G401 (cell line): ENCODE measurements at places on chromosomes 1 and 21. TPM values are rescaled to one million over a fixed set of nuclear protein-coding genes. Genes with fewer than 3 reads are reported as not detected.

- DNase-seq = no peak
These were observed 145.4 kb downstream of the GRIK3 start for GRCh38 chr1:36888811-36889477.

The DDAH1 gene
- total RNA-seq = 38.1 and 47.8 TPM in 2 replicates

DNA sequence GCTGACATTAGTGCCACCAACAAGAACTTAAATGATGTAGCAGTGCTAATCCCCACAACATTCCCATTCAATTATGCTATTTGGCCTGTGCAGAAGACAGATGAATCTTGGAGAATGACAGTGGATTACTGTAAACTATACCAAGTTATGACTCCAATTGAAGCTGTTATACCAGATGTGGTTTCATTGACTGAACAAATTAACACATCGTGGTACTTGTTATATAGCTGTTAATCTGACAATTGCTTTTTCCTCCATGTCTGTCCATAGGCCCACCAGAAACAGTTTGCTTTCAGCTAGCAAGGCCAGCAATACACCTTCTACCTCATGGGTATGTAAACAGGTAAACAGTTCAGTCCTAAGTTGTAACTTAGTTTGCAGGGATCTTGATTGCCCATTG, 101.1 kb downstream of the S1PR1 start:
- no peak for DNase-seq

- peak; percentile 28 for DNase-seq
These were observed 224.8 kb downstream of the NTNG1 start for GRCh38 chr1:107365527-107366240.

DNA sequence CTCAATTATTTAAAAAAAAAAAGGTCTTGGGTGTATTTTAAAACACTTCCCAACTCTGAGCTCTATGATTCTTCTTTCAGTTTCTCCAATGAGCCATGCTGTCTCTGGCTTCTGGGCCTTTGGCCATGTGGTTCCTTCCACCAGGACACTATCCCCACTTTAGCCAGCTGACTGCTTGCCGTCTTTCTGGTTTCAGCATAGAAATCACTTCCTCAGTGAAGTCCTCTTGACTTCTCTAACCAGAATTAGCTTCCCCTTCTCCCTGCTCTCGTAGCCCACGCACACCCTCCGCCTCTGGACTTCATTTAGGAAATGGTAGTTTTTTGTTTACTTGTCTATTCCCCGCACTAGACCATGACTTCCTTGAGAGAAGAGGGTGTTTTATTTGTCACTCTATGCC, 1.1 kb upstream of the DIO1 start:
- DNase-seq = peak; percentile 14

- no peak for DNase-seq
These were observed 35.8 kb downstream of the ATF6 start for GRCh38 chr1:161801955-161802354.

GRCh38 chr1:89633800-89634625, 1.1 kb downstream of the LRRC8C start:
- DNase-seq = peak; percentile 24

GRCh38 chr1:176791906-176792305, 328.9 kb downstream of the PAPPA2 start:
- no peak for DNase-seq

The LEFTY1 gene
- not detected in 2 replicates for total RNA-seq

The TRPM2 gene
- 0.12 TPM in 1 of 2 replicates, not detected in the other for total RNA-seq

- DNase-seq = no peak
These were observed 154.5 kb upstream of the PKN2 start for GRCh38 chr1:88529581-88529980.

DNA sequence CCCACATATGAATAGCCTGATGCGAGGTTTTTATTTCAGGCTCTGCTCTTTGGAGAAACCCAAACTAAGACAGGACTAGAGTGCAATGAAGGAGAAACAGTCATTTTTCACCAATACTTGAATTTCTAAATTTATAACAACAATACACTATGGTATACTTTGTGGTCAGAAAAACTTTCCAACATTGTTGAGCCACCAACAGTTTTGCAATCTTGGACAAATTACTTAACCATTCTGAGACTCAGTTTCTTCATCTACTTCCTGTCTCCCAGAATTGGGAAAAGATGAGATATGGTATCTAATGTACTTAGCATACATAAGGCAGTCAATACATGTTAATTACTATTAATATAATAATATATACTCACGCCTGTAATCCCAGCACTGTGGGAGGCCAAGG, 519.8 kb upstream of the PLXNA2 start:
- DNase-seq = no peak

- no peak for DNase-seq
These were observed 25.3 kb downstream of the ZFYVE9 start for GRCh38 chr1:52166996-52167753.

DNA sequence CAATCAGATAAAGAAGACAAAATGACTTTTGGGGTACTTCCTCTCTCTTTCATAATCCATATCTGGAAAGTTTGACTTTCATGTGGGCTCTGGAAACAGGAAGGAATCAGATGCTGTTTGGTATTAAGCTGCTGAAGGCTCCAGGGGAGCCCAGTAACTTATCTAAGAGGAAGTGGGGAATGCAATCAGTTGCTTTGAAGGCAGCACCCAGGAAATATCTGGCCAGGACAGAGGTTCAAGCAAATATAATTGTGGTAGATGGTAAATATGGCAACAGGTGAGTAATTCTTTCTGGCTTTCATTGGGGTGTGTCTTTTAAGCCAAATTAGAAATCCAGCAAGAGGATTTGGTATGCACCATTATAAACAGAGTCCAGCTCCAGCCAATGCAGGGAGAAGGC, 44.4 kb downstream of the COLGALT2 start:
- no peak for DNase-seq

GRCh38 chr1:182281541-182281940, 110.0 kb downstream of the GLUL start:
- DNase-seq = no peak

The SPATA1 gene
- not detected in 2 replicates for total RNA-seq

DNA sequence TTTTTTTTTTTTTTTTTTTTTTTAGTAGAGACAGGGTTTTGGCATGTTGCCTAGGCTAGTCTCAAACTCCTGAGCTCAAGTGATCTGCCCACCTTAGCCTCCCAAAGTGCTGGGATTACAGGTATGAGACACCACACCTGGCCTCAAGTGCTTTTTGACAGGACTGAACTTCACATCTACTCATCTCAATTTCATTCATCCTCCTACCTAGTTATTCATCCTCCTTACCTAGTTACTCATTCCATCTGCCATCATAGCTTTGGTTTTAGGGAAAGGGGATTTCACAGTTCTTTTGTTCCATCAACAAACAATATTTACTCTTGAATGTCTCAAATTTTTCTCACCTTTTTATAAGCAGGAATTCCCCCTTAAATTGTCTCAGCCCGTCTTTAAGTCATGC, 38.6 kb upstream of the RALGPS2 start:
- no peak for DNase-seq

The PIGR gene
- not detected in 2 replicates for total RNA-seq
